Mesothelial cell of epicardium (in vitro differentiated cells): ENCODE measurements at places on chromosomes 2 and 18. TPM values are rescaled to one million over a fixed set of nuclear protein-coding genes. Genes with fewer than 3 reads are reported as not detected.

GRCh38 chr2:169462896-169463695, 16.2 kb upstream of the BBS5 start:
- DNase-seq = no peak

GRCh38 chr2:189648846-189649509, 12.3 kb upstream of the ASNSD1 start:
- DNase-seq = no peak

DNA sequence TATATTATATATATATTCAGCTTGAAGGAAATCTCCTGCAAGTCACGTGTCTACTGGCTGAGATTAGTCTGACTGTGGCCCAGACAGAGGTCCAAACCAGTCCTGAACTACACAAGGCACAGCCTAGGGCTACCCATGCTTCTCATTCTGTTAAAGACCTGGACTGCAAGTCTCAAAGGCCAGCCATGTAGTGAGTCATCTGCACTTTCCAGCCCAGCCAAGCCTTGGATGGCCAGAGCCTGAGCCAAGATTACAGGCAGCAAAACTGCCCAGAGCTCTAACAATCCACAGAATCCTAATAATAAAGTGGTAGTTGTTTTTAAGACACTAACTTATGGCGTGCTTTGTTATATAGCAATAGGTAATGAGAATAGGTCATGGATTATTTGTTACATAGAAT, 259.6 kb downstream of the SS18 start:
- DNase-seq = no peak

DNA sequence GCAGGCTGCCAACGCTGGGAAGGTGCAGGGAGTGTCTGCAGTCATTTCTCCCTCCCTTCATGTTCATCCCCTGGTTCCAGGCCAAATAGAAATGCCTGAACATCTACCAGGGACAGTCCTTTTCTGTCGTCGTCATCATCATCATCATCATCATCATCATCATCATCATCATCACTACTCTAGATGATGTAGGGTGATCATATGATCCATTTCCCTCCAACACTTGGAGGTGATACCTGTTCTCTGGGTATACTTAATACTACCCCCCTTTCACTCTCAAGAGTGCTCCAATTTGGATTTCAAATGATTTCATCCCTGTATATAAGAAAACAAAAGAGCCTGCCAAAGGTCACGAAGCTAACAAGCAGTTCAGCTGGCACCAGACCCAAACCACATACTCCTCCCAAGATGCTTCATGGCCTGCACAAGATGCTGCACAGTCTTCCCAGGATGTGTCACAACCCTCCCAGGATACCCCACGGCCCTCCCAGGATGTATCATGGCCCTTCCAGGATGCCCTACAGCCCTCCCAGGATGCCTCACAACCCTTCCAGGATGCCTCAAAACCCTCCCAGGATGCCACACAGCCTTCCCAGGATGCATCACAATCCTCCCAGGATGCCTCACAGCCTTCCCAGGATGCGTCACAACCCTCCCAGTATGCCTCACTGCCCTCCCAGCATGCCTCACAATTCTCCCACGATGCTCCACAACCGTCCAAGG, 257.9 kb downstream of the DYSF start:
- no peak for DNase-seq

DNA sequence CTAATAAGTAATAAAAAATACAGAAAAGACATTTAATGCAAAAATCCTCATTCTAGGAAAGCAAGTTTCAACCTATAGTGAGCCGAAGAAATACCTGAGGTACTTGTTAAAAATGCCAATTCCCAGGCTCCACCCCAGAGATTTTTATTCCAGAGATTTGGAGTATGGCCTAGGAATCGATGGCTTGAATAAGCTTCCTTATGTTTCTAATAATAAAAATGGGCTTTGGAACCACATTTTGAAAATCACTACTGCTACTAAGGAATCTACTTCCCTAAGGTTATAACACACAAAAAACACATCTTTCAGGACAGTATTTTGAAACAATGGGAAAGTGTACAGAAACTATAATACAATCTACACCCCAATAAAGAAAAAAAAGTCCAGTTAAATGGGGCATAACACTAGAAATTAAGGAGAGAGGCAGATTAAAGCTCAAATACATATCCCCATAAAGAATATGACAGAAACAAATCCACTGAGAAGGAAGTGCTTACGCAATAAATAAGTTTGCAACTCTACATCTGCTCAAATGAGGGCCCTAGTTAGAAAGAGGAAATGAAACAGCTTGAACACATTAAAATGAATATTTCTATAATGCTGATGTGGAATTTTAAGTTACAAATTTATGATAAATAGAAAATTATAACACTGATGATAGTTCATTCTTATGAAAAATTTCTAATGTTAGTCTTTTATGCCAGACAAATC, 103.7 kb downstream of the EPB41L3 start:
- DNase-seq = no peak

DNA sequence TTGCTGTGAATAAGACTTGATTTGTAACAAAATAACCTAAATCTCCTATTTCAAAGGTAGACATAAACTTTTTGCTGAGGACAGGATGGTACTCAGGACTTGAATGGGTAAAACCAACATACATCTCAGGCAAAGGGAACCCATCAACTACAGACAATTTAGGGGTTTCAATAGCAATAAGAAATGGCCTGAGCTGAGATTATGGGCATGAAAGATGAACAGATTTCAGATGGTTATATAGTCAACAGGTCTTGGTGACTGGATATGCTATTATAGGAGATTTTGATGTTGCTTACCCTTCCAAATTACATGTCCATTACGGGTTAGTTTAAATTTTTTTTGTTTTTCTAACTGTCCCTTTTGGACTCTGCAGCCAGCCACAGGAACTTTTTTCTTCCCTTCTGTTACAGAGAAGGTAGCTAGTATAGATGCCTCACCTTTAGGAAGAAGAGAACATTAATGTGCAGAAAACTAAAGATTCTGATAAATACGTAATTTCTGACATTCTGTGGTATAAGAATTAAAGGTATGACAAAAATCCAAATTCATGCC, 4.6 kb downstream of the RPS27A start:
- DNase-seq = no peak

- no peak for DNase-seq
These were observed 62.3 kb upstream of the TMEM178A start for GRCh38 chr2:39603436-39603835.

- no peak for DNase-seq
These were observed 1010.0 kb upstream of the CELF4 start for GRCh38 chr18:38575648-38576047.

GRCh38 chr2:158761621-158762020, 33.5 kb upstream of the DAPL1 start:
- DNase-seq = no peak

DNA sequence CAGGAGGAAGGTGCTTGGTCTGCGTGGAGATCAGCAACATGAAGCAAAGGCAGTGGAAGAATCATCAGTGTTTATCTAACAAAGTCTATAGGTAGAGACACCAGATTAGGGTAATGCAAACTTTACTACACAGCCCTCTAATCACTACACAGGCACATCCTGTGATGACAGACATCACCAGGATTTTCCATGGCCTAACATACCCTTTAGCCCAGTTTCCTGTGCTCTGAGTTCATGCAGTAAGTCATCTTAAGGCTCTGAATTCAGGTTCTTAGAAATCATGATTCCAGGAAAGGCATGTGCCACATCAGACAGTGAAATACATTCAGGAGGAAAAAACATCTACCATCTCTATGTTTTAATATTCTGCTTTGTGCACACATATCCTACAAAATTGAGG, 708.5 kb upstream of the SLC8A1 start:
- no peak for DNase-seq

- DNase-seq = no peak
These were observed 166.1 kb upstream of the ZNF521 start for GRCh38 chr18:25517881-25518715.

- DNase-seq = no peak
These were observed 136.4 kb downstream of the TPGS2 start for GRCh38 chr18:36692371-36692770.

DNA sequence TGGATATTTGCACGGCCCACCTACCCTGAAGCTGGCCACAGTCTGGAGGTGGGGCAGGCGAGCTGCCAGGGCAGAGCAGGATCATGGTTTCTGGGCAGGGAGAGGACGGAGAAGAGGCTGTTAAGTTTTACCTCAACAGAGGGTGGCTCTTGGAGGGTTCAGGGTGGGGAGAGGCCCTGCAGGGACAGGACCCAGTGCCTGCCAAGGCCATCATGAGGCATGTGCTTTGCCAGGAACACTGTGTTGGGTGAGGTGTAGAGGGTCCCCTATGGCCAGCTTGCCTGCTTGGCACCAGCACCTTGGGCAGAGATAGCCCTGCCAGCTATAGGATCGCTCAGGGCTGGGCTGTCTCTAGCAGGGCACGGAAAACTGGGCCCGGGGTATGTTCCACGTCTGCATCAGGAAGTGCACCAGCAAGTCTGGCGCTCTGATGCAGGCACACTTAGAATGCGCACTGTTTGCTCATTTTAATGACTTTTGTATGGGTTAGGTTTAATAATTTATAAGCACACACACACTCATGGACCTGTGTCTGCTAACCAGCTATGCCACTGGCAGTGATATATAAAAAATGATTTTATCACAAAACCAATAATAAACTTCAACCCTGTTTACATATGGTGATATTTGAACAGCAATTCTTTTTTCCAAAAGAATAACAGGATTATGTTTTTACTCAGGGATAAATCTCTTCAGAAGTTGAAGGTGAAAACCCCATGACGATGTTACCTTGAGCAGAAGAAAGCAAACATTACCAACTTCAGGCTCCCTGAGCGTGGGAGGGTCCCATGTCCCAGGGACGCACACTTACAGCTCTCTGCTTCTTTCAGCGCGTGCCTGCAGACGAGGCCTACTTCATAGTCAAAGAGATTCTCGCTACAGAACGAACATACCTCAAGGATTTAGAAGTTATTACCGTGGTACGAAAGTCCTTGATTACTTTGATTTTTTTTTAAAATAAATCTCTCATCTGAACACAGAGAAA, 46.4 kb downstream of the STK25 start:
- DNase-seq = no peak

- DNase-seq = no peak
These were observed 1.2 kb upstream of the ZCCHC2 start for GRCh38 chr18:62521593-62521992.

GRCh38 chr2:28683100-28683706, 68.4 kb upstream of the PPP1CB start:
- peak; percentile 39 for DNase-seq

- DNase-seq = no peak
These were observed 11.3 kb downstream of the LCT start for GRCh38 chr2:135825550-135826176.

GRCh38 chr18:58139459-58140386, 95.7 kb downstream of the NEDD4L start:
- DNase-seq = no peak

- DNase-seq = no peak
These were observed 1305.5 kb upstream of the NXPH2 start for GRCh38 chr2:140085674-140086073.

GRCh38 chr2:23078784-23079434, 306.1 kb upstream of the KLHL29 start:
- DNase-seq = no peak

- DNase-seq = no peak
These were observed 1185.6 kb upstream of the CELF4 start for GRCh38 chr18:38751211-38751610.

- DNase-seq = no peak
These were observed 37.9 kb upstream of the EVA1A start for GRCh38 chr2:75598589-75599155.

DNA sequence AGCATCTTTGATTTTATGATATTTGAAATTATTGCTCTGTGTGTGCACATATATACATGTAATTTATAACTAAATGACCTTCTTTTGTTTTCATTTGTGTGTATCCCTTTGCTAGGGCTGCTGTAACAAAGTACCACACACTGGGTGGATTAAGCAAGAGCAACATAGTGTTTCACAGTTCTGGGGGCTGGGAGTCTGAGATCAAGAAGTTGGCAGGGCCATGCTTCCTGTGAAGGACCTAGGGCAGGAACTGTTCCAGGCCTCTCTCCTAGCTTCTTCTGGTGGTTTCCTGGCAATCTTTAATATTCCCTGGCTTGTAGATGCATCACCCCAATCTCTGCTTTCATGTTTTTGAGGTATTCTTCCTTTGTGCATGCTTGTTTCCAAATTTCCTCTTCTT, 1043.9 kb downstream of the TSN start:
- no peak for DNase-seq

- no peak for DNase-seq
These were observed 780.4 kb upstream of the NRXN1 start for GRCh38 chr2:51812138-51812866.

The HOXD13 gene
- total RNA-seq = 0.49 to 0.63 TPM (median 0.56 TPM) in 3 replicates

The REG1B gene
- not detected in 3 replicates for total RNA-seq

The SLC39A6 gene
- 42.0 to 43.1 TPM (median 42.7 TPM) in 3 replicates for total RNA-seq

The LONRF2 gene
- 13.4 to 14.6 TPM (median 13.7 TPM) in 3 replicates for total RNA-seq

The SOX11 gene
- 45.0 to 47.0 TPM (median 46.2 TPM) in 3 replicates for total RNA-seq

The GFPT1 gene
- total RNA-seq = 49.5 to 52.7 TPM (median 50.4 TPM) in 3 replicates

The SERPINB13 gene
- total RNA-seq = 0.27 to 0.77 TPM (median 0.38 TPM) in 3 replicates

The RESP18 gene
- not detected in 3 replicates for total RNA-seq

The ATIC gene
- total RNA-seq = 115 to 118 TPM (median 118 TPM) in 3 replicates
